ENCODE measurements at places on chromosomes 5 and 9. TPM values are rescaled to one million over a fixed set of nuclear protein-coding genes. Genes with fewer than 3 reads are reported as not detected.

- DNase-seq: peak; percentile 36
Measured at GRCh38 chr5:145718956-145719355, 116.2 kb downstream of the PRELID2 start.

IDNK gene
- 2.4 TPM for total RNA-seq

- no peak for DNase-seq
Measured at GRCh38 chr5:131302506-131302905, 38.7 kb downstream of the CDC42SE2 start.

FGFR4 gene
- total RNA-seq: 0.62 TPM

GRCh38 chr5:9375756-9376155, 170.1 kb downstream of the SEMA5A start:
- no peak for DNase-seq

All from M059J (cell line).